Tibial artery (tissue), 4 donors: ENCODE measurements at places on chromosomes 11 and 22.
A peak's percentile ranks its signal among the peaks of the same experiment; 100 is the strongest.

- no peak for DNase-seq
Measured at GRCh38 chr22:37377927-37378326, 49.4 kb downstream of the ELFN2 start.

DNA sequence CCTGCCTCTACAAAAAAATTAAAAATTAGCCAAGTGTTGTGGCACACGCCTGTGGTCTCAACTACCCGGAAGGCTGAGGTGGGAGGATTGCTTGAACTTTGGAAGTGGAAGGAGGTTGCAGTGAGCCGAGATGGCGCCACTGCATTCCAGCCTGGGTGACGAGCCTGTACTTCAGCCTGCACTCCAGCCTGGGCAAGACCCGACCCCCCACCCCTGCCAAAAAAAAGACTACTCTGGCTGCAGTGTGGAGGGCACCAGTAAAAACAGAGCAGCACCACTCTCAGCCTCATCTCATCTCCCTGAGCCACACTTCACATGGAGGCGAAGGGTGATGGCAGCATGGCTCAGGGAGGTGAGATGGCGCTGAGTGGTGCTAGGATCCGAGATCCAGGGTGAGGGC, 50.3 kb upstream of the THY1 start:
- DNase-seq = no peak

- no peak for DNase-seq
Measured at GRCh38 chr11:73632996-73633395, 13.4 kb upstream of the PLEKHB1 start.

DNA sequence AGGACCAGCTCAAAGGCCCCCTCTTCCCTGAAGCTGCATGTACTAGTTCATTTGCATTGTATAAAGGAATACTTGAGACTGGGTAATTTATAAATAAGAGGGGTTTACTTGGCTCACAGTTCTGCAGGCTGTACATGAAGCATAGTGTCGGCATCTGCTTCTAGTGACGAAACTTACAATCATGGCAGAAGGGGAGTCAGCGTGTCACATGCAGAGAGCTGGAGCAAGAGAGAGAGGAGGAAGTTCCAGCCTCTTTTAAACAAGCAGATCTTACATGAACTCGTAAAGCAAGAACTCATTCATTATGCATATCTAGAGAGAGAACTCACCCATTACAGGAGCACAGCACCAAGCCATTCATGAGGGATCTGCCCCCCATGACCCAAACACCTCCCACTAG, 7.1 kb upstream of the HMGXB4 start:
- DNase-seq = no peak

- peak; percentile 76 for DNase-seq
Measured at GRCh38 chr11:125070699-125071254, 7.7 kb downstream of the SLC37A2 start.

DNA sequence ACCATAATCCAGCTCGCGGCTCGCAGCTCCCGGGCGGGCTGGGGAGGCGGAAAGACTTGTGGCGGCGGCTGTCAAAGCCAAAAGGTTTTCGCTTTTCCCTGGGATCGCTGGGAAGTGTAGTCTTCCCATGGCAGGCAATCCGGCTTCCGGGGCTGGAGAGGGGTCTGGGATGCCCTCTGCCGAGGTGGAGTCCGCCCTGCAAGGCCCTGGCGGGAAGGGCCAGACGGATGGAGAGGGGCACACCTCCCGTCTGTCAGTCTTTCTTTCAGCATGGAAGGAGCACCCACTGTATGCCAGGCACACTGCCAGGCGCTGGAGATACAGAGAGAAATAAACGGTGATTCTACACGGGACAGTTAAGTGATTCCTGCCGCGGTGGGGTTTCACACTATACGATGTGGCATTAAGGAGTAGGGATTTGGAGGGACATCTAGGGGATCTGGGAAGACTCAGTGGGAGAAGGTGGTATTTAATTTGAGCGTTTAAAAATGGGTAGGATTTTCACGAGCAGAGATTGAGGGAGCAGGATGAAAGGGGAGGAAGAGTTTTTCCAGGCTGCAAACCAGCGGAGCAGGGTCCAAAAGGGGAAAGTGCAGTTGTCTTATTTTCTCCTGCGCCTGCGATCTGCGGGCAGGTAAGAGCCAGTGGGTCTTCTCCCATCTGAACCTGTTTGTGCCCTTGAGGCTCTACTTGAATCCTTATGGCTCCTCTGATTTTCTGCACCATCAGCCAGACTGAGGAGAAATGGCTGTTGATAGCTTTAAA, at the start of gene BACE1:
TSS of gene BACE1 (minus strand) at position 60 of the 765 bp plus-strand sequence. CDS start 461 bp downstream, outside the sequence.
- DNase-seq = peak; percentile 82
